ENCODE measurements at places on chromosomes 7 and 10. TPM values are rescaled to one million over a fixed set of nuclear protein-coding genes. Genes with fewer than 3 reads are reported as not detected.

CSTF2T gene
- 11.2 TPM for polyA plus RNA-seq

EN2 gene
- polyA plus RNA-seq: not detected

- no peak for DNase-seq
These were observed 22.4 kb upstream of the FAM13C start for GRCh38 chr10:59384761-59385160.

DNA sequence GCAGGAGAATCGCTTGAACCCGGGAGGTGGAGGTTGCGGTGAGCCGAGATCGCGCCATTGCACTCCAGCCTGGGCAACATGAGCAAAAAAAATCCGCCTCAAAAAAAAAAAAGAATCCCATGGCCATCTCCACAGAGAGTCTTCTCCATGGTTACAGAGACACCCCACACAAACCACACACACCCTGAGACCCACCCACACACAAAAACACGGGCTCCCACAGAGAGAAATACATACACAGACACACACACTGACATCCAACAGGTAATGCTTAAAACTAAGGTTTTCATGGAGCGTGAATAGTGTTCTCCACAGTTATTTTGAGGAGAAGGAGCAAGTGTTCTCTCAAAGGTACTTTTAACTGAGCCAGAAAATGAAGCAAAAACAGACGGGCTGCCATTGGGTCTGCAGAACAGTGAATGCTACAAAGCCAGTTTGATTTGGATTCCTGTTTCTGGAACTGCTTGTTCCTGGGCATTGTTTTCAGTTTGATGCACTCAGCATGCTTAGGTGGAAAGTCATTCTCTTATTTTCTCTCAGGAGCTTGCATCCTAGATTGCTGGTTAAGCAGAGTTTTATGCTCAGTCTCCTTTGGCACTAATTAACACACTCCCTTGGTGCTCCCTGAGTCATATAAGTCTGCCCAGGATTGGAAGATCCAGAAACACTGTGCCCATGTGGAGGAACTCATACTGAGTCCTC, 15.4 kb downstream of the AHCYL2 start:
- no peak for DNase-seq

All from kidney (tissue), 22 donors.